ENCODE measurements at places on chromosomes 3 and 15.

DNA sequence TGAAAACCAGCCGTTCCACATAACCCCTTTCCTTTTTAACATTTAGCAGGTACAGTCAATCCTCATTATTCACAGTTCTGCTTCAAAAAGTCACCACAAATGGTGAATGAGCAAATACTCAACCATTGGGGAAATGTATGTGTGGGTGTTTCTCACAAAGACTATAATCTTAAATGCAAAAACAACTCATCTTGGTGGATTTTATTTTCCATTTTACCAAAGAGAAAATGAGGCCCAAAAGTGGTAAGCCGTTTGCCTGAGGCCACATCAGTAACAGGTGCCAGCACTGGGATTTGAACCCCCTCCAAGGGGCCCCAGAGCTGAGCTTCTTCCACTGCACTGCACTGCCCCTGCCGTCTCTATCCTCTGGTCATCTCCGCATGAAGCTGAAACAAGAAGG, 208.8 kb downstream of the OSBPL10 start:
- no peak for DNase-seq

DNA sequence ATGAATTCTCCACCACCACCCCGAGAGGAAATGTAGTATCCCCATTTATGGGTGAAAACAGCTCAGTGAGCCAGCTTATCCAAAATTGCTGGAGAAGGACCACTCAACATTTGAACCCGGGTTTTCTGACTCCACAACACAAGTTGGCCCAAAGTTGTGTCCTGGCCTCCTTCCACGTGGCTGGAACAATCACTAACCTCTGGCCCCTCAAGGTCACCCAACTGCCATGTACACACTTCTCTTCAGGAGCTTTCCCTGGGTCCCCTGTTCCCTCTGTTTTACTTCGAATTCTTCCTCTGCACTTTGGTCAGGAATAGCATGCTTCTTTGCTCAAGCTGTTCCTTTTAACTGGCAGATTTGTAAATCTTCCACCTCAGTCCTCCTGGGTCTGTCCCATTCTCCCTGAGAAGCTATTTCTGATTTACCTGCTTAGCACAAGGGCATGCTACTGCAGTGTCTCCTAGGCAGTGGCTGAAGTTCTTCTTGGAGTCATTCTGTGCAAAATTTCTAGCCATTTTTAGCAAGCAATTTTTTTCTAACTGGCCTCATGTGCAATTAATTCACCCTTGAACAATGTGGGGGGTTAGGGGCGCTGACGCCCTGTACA, 39.2 kb downstream of the TRIM71 start:
- no peak for DNase-seq

- no peak for DNase-seq
These were observed 81.2 kb downstream of the TLE3 start for GRCh38 chr15:70016511-70016994.

GRCh38 chr15:80127911-80128310, 24.9 kb upstream of the FAH start:
- DNase-seq = no peak

DNA sequence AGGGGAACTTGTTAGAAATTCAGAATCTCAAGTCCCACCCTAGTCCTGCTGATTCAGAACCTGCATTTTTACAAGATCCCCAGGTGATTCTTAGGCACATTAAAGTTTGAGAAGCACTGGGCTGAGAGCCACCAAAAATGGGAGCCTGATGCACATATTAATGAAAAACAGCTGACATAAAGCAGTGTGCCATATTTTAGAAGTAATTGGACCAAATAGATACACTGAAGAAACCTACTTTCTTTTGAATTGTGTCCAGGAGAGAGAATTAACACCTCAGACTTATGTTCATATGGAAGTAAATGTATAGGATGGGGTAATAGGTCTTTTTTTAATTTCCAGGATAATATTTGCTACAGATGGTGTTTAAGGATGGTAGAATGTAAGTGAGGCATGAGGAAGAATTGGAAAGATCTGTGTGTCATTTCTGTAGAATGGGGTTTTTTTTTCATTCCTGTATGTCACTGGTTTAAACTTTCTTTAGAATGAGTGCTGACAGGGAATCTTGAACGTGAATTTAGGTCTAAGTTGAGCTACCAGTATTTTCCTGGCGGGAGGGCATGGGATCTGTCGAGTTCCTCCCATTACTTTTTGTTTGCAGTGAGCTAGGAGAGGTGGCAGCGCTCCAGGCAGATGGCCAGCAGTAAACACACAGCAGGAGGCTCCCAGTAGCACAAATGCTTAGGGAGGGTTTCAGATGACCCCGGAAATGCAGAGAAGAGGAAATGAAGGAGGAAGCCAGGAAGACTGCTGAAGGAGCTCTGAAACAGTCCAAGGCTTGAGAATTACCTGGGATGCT, 185.6 kb downstream of the PLCL2 start:
- no peak for DNase-seq

GRCh38 chr3:45560281-45560971, 34.1 kb upstream of the LIMD1 start:
- DNase-seq = no peak

DNA sequence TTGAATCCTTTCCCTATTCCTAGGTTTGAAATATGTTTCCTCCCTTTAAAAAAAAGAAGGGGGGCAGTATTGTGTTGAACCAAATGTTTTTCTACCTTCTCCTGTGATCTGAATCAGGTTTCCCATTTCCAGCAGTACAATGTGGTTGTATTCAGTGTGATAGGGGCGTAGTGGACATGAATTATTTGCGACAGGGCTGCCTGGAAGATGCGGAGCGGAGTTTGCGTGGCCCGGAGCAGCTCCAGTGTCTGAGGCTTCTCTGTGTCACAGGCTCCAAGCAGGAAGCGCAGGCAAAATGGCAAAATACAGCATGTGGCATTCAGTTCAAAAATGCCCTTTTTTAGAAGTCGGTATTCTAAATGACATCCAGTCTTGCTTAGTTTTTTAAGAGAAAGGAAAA, 154.4 kb downstream of the PGPEP1L start:
- peak; percentile 72 for DNase-seq

DNA sequence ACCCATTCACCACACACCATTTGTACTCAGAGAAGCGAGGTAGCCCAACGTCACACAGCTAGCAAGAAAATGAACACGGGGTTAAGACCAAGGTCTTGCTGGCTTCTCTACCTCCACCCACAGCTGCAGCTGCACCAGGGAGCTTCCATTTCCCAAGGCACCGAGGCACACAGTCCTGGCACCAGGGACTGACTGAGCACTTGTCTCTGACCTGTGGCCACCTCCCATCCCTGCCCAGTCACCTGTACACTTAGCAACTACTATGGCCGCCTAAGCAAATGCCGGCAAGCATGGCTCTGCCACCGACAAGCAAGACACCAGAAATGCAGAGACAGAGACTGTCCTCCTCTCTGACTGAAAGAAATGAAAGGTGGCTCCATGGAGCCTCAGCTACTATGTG, 15.3 kb downstream of the ZXDC start:
- DNase-seq = no peak

GRCh38 chr3:141286856-141287255, 55.2 kb downstream of the PXYLP1 start:
- no peak for DNase-seq

DNA sequence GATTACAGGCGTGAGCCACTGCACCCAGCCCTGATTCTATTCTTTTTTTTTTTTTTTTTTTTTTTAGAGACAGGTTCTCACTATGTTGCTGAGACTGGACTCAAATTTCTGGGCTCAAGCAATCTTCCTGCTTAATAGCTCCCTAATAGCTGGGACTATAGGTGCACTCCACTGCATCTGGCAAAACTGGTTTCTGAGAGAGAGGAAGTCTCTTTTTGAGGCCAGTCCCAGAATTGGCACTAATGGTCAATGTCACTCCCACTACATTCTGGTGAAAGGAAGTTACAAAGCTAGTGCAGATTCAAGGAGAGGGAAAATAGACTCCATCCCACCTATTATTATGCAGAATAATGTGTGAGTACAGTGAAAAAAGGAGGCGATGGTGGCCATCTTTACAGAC, 5.8 kb upstream of the TGFBR2 start:
- no peak for DNase-seq

GRCh38 chr15:70474471-70475406, 288.6 kb downstream of the UACA start:
- peak; percentile 44 for DNase-seq

DNA sequence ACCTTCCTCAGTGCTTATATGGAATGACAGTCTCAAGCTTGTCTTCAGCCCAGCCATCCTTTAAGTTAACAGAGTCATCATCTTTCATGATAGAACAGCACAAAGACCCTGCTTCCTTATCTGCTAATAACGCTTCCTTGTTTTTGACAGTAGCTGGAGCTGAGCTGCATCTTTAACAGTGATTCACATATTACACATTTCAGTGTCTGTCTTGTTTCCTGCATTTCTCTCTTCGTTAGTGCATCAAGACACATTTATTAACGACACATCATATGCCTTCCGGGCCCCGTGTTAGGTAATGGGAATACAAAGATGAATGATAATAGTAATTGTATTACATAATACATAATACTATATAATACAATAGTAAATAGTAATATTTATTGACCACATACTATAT, 30.2 kb upstream of the GREM1 start:
- no peak for DNase-seq

DNA sequence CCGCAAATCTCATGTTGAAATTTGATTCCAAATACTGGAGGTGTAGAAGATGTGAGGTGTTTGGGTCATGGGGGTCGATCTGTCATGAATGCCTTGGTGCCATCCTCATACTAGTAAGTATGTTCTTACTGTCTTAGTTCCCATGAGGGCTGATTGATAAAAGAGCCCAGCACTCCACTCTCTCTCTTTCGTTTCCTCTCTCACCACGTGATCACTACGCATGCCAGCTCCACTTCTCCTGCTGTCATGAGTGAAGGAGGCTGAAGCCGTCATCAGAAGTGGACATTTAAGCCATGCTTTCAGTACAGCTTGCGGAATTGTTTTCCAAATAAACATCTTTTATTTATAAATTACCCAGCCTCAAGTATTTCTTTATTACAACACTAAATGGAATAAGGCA, 6.1 kb downstream of the OR5H15 start:
- no peak for DNase-seq

DNA sequence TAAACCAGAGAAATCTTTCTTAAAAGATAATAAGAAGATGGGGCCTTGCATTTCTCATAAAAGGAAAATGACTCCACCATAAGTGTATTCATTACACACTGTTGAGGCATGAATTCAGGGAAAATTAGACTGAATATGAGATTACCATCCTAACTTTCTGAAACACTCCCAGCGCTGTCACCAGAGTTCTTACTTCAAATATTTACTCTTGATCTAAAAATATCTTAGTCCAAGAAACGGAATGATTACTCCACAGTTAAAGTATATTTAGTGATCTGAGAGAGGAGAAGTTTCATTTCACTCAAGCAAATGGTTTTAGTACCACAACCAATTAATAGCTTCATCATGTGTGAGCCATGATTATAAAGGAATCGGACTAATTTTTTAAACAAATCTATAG, 300.3 kb downstream of the ZBTB20 start:
- no peak for DNase-seq

- no peak for DNase-seq
These were observed 315.2 kb downstream of the UACA start for GRCh38 chr15:70447928-70448698.

GRCh38 chr3:123778991-123779622, 105.0 kb downstream of the MYLK start:
- no peak for DNase-seq

DNA sequence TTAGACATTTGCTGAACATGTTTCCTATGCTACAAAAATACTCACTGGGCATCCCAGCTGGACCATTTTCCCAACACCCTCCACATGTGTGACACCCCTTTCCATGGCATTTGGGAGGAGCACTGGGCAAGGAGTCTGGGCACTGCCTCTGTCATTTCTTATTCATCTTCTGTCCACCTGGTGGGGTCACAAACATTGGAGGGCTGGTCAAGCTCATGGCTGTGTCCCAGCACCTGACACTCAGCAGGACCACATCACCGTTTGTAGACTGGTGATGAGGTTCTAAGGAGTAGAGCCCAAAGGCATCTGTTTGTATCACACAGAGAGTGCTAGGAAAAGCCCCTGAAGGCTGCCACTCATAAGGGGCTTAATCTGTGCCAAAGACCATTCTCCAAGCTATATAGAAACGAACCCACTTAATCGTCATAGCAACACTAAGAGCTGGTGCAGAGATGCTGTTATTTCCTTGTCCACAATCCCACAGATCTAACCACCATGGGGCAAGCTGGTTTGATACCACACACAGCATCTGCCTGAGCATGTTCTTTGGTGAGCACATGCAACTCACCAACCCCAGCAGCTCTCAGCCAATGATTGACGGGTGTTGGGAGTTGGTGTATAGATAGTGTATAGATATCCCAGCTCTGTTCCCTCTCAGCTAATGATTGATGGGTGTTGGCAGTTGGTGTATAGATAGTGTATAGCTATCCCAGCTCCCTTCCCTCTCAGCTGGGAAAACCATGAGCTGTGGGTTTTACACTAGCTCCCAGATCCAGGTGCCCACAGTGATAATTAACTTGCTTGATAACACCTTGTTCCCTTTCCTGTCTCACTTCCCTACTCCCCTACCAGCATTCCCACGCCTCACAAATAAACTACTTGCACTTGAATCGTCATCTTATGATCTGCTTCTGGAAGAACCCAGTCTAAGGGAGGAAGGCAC, 42.7 kb upstream of the ATP2B2 start:
- no peak for DNase-seq

DNA sequence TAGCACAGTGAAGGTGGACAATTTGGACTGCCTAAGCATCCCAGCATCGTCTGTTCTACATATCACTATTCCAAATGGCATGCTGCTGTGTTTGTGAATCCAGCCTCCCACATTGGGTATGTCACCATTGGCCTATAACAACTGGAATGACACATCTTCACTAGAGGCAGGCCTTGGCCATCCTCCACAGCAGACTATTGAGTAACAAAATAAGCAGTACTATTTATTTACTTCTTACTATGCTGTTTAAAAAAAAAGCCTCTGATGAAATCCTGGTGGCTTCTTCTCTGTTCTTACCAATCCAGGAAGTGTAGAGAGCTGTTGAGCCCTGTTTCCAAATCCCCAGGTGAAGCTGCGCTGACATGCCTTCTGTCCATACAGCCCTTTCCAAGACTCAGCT, 30.6 kb upstream of the CERS3 start:
- DNase-seq = no peak

DNA sequence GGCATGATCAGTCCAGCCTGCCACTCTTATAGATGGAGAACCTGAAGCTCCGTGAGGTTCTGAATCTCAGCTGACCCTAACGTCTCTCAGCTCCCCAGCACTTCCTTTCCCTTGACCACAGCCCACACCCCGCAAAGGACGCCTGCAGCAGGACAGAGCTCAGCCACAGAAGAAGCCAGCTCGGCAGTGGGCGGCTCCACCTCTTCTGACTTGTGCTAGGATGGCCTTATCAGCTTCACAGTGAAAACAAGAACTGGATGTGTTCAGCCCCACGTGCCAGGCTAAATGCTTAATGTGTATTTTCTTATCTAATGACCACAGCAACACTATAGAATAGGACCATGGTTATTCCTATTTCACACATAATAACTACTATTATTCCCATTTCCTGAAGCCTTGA, 127.6 kb downstream of the ARNT2 start:
- no peak for DNase-seq

DNA sequence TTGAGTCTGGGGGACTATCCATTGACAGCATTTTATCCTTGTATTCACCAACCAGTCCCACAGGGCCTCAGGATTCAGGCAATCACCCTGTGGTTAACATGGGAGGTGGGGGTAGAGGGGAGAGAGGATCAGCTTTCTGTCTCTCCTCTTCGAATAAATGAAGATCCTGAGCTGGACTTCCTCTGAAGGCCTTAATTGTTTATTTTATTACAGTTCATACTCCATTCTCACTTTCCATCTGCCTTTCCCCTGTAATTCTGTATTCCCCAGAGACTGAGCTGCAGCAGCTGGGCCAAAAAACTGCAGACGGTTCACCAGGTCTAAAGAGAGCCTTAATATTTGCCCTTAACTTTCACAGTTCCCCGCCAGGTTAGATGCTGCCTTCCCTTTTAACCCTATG, 11.9 kb downstream of the TAGLN3 start:
- DNase-seq = no peak

Data from amygdala (tissue), 56 donors.